Activated CD8-positive, alpha-beta T cell treated with anti-CD3 and anti-CD28 coated beads, Interleukin-2, amount 10 ng/mL, durations not matched to agents 7 days and 5 days (primary cell): ENCODE measurements at places on chromosomes 4 and X. TPM values are rescaled to one million over a fixed set of nuclear protein-coding genes. Genes with fewer than 3 reads are reported as not detected.

The SOWAHB gene
- total RNA-seq = not detected

The BMP3 gene
- not detected for total RNA-seq

The SSX1 gene
- total RNA-seq = not detected

The DNAAF6 gene
- total RNA-seq = not detected

The RENBP gene
- total RNA-seq = 13.6 TPM
